Activated CD4-positive, alpha-beta T cell treated with anti-CD3 and anti-CD28 coated beads, Interleukin-2, amount 50 U/mL, for 48 hours (primary cell): ENCODE measurements at places on chromosomes 1 and 21.
A peak's percentile ranks its signal among the peaks of the same experiment; 100 is the strongest.

- DNase-seq, result no peak
Measured at GRCh38 chr1:193584731-193585239, 398.4 kb upstream of the B3GALT2 start.

- DNase-seq, result no peak
Measured at GRCh38 chr1:156895927-156896326, 2.4 kb downstream of the PEAR1 start.

DNA sequence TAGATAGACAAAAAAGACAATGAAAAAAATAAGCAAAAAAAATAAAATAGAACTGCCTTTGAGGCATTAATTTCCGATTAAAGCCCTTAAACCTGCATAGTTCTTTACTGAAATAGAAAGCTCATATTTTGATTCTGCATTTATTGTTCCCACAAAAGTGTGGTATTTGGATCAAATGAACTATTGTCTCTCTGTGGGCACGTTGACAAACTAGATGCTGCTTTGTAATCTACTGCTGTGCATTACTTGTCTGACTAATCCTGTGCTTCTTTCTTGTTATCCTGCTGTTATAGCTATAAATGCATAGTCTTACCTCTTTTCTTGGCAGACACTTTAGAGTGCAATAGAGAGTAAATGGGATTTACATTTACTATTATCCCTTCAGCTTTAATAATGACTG, 31.4 kb upstream of the SLC35D1 start:
- no peak for DNase-seq

DNA sequence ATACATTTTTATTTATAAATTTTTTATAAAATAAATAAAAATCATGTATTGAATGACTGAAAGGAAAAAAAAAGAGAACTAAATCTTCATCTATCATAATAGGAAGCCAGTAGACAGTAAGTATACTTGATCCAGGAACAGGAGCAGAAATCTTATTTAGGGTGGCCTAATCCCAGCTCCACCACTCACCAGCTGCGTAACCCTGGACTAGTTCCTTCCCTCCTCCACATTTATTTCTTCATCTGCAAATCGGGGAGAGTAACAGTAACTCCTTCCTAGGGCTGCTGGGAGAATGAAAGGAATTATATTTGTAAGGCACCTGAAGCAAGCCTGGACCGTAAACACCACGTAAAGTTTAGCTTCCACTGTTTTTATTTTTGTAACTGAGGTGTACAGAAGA, 17.9 kb downstream of the GLIS1 start:
- no peak for DNase-seq

DNA sequence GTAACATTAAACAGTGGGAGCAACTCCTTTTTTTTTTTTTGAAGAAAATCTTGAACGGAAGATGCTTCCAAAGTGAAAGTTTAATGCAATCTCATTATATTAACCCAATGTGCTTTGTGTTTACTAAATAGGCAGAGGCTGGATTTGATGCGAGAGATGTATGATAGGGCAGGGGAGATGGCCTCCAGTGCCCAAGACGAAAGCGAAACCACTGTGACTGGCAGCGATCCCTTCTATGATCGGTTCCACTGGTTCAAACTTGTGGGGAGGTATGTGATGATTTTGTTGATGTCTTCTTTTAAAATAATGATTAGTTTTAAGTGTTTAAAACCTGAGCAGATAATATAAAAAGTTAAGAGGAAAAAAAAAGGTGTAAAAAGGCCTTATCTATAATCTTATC, 74.2 kb upstream of the PGD start:
- DNase-seq, result peak; percentile 14

DNA sequence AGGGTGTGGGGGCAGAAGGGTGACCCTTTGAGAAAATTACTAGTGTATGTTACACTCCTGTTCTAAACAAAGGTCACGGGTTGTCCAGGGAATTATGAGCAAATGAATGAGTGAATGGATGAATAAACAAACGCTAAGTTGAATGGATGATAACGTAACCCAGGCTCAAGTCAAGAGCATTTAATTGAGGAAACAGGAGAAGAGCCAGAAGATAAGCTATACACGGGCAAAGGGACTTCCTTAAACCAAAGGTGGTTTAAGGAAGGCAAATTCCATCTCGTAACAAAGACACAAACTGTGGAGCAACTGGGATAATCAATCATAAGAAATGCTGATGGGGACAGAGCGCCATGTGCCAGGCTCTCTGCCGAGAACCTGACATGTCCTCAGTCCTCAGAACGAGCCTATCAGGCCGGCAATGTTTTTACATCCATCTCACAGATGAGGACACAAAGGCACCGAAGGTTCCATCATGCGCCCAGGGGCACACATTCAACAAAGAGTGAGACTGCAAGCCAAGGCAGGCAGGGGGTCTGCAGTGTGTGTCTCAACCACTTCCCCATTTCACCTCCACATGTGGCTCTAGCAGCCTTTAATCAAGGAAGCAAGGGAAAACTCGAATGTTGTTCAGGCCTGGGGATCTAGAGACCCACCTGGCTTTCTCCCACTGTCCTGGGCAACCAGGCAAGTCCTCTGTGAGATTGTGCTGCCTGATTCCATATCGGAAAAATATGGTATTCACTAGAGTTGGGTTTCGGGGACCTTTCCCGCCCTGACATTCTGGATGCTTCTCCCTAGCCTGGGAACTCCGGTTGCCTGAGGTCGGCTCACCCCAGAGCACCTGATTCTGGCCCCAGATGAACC, 126.8 kb upstream of the EDN2 start:
- DNase-seq, result no peak

GRCh38 chr1:73804935-73805334, 393.0 kb downstream of the LRRIQ3 start:
- DNase-seq, result no peak

DNA sequence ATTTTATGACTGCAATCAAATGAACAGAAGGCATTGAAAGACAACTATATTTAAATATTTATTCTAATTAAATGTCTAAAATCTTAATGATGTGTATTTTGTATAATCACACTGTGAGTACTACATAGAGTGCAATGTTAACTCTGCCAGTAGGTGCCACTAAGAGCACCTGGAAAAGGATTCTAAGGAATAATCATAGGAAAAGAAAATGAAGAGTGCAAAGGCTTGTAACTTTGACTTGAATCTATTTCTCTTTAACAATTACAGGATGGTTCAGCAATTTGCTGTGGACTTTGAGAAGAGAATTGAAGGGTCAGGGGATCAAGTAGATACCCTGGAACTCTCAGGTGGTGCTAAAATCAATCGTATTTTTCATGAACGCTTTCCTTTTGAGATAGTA, 200.4 kb downstream of the DNM3 start:
- no peak for DNase-seq

DNA sequence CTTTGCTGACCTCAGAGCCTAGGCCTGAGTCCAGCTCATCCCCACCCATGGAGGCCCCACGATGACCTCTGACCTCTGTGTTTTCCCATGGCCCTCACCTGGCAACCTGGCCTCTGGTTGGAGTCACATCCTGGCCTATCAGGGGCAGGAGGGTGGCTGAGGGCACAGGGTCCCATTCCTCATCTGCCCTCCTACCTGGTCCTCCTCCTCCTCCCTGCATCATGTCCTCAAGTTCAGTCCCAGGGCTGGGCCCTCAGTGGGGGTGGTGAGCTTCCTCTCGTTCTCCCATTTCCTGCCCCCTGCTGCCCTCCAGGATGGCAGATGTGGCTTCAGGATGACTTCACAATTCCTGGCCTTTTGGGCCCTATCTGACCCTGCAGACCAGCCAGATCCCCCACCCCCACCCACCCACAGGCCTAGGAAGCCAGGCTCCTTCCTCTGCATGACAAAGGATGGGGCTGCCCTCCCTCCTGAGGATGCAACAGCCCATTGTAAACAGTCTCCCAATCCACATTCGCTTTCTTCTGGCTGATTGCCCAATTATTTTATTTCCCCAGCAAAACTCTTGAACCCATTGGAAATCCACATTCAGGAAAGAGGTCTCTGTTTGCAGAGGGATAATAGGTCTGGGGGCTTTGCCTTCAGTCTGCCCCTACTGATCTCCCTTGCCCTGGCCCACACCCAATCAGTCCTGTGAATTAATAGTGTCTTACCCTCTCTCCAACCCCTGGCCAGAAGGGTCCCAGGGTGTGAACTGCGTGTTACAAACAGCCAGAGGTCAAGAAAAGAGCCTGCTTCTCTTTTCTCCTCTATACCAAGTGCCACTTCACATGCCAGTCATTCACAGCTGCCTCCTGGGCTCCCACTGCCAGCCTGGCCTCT, 10.3 kb upstream of the LEFTY1 start:
- no peak for DNase-seq

- DNase-seq, result no peak
Measured at GRCh38 chr1:212529211-212529741, 79.3 kb upstream of the ATF3 start.
